ENCODE measurements at places on chromosomes 1 and 21.

GRCh38 chr1:67614511-67614934 is 70.5 kb upstream of the GADD45A start:
- DNase-seq = no peak

DNA sequence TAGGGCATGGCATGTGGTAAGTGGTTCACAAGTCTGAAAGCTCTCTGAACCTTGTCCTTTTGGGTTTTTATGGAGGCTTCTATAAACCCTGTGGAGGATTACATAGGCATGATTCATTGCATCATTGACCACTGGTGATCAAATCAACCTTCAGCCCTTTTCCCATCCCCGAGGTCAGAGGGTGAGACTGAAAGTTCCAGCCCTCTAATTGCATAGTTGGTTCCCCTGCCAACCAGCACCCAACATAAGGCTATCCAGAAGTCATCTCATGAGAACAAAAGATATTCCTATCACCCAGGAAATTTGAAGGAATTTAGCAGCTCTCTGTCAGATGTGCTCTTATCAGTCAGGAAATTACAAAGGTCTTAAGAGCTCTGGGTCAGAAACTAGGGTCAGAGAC is 89.5 kb upstream of the ARTN start:
- no peak for DNase-seq

GRCh38 chr1:21937034-21937371 is at the start of gene HSPG2:
HSPG2 (minus strand) TSS chr1:21937310; CDS start chr1:21937217, 93 bp downstream.
- no peak for DNase-seq

DNA sequence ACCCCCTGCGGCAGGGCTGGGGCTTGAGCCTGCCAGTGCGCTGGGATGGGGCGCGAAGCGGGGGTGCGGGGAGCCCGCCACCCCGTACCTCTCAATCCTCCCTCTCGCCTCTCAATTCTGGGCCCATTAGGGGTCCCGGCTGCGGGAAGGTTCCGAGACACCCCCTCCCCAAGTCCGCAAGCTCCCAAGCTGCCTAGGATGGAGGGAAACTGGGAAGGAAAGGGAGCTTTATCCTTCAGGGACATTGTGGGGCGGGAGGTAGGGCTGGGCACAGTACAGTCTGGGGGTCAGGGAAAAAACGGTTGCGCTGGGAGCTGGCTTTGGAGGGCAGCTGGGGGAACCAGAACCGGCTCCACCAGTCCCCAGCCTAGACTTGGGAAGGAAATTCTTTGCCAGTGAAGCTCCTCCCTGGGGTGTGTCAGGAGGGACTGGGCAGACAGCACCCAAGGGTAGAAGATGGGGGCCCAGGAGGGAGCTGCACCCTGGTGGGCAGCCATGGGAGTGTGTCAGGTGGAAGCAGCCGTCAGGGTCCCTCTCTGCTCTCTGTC is 904 bp downstream of the GJB3 start:
- no peak for DNase-seq

DNA sequence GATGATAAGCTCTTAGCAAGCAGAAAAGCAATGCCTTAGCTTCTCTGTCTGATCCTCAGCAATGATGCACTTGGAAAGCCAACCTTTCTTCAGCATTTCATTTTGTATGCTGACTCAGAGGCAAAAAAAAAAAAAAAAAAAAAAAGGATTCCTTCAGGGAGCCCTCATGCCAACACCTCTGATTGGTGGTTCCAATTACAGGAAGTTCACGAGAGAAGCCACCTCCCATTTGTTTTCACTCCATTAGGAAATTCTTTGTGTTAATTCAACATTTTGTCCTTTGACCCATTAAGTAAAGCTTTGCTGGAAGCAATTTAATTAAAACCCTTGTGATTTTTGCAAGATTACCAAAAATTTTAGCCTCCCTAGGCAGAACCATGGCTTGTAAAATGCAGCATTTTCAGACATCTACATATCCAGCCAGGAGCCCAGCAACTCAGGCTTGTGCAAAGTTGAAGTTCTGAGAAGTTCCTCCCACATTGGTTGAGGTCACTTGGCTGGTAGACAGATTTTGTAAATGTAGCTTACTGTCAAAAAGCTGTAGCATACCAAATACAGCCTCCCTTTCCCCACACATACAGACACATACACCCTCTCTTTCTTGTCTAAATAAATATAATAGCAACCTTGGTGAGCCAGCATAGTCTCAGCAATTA is 27.1 kb upstream of the VTCN1 start:
- no peak for DNase-seq

- DNase-seq = no peak
Observed at GRCh38 chr21:28522014-28522799, 470.5 kb downstream of the LTN1 start.

- DNase-seq = no peak
Observed at GRCh38 chr1:208641579-208642280, 397.5 kb upstream of the PLXNA2 start.

- no peak for DNase-seq
Observed at GRCh38 chr1:41537251-41537650, 52.8 kb upstream of the EDN2 start.

DNA sequence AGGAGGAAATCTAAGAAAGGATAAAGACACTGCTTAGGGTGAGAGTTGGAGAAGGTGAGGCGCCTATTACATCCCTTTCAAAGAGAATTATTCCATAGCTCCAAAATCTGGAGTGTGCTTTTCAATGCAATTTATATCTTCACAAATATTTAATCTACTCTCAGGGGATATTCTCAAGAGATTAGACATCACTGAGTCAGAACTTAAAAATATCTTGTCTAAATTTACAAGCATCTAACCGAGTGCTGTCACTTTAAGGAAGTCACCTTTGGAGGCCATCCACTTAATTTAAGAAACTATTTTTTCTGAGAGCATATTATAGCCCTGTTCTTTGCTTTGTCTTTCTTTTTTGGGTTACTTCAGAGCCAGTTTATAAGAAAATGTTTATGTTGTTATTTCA is 134.6 kb downstream of the TNFSF18 start:
- no peak for DNase-seq

DNA sequence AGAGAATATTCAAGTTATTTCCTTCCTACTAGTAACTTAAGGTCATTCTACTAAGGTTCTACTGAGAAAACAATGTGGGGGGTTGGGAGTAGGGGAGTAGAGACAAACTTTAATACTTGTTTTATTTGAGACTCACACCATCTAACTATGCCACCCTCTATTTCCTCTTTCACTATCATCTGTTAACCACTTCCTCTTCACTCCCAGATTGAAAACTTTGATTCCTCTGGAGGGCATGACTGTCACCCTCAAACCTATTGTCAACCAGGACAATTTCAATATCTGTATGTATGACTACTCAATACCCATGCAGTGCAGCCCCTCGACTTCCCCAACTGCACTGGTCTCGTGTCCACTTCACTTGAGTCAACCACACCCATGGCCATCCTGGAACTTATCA is 165.6 kb upstream of the POGK start:
- DNase-seq = no peak

- no peak for DNase-seq
Observed at GRCh38 chr1:177020851-177021589, 143.5 kb downstream of the ASTN1 start.

DNA sequence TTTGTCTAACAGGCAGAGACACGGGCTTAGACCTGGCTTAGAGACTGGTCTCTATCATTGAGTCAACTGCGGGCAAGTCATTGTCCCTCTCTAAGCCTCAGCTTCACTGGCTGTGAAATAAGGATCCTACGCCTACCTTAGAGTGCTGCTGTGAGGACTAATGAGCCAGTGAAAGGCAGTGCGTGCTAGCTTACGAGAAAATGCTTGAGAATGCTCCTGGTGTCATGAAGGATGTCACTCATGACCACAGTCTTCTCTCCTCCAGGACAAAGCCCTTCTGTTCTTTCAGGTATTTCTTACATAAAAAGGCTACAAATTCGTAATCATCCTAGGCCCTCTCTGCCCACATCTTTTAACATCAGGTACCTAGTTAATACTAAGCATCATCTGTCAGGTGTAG is 16.5 kb upstream of the A3GALT2 start:
- DNase-seq = no peak

DNA sequence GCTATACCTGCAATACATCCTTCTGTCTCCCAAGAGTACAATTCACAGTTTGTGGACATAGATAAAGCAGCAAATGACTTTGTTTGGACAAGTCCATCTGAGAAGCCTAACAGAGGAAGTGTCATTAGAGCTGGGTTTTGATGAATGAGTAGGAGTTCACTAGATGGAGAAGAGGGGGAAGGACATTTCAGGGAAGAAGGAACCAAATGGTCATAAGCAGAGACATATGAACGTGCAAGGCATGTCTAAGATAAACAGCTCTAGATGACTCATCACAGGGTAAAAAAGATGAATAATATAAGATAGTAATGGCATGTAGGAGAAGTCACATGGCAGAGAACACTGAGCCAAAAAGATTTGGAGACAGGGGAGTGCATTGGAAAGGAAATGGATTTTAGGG is 54.5 kb downstream of the HMGB4 start:
- DNase-seq = no peak

DNA sequence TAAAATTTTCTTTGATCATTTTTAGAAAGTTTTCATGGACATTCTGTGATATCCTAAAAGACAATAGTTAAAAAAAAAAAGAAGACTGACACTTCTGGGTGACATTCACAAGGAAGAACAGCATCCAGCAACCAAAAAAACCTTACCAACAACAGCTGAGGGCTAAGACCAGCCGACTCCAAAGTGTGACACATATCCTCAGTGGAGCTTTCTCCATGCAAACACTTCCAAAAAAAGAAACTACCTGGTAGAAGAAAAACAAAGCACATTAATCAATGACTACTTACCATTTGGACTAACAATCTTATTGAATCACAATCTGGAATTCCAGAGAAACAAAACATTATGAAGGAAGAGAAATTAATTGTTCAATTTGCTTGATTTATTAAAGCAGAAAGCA is 88.2 kb downstream of the IARS2 start:
- no peak for DNase-seq

- DNase-seq = no peak
Observed at GRCh38 chr1:110580244-110580643, 25.9 kb downstream of the KCNA2 start.

GRCh38 chr1:85135392-85135798 is 65.4 kb downstream of the SYDE2 start:
- DNase-seq = no peak

DNA sequence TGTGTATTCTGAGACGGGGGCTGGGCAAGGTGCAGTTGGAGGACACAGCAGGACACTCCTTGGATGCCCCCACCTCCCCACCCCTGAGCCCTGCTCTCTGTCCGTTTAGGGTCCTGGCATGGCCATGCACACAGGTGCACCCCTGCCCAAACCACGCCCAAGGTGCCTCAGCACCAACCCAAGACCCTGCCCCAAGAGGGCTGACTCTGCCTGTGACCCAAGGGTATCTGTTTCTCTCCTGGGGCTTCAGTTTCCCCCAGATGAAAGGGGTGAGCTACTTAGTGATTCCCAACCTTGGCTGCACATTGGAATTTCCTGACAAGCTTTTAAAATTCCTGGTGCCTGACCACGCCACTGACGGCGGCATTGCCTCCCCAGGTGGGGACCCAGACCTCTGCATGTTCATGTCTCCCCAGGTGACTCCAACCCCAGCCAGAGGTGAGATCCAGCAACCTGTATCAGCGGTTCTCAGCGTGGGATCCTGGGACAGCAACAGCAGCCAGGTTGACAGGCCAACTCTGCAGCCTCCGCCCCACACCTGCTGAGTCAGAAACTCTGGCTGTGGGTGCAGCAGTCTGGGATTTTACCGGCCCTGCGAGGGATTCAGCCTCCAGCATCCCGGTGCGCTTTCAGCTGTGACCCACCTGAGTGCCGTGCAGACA is 483.4 kb downstream of the NPHP4 start:
- DNase-seq = no peak

GRCh38 chr1:189131576-189131975 is 1346.1 kb downstream of the BRINP3 start:
- DNase-seq = no peak

GRCh38 chr1:196308176-196308575 is 300.1 kb downstream of the KCNT2 start:
- no peak for DNase-seq

DNA sequence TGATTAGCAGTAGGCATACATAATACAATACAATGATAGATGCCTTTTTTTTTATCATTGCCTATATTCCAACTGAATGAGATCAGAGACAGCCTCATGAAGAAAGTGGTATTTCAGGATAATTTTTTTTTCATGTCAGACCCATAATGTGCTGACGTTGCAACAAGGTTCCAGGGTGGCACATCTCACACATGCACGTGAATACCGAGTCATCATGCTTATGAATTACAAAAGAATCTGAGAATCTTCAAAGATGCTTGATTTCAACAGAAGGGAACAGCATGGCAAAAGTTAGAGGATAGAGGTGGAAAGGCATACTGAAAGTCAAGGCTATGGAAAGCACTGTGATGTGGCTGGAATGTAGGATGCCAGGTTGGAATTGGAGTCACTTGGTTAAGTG is 5.0 kb upstream of the RNF11 start:
- DNase-seq = no peak

DNA sequence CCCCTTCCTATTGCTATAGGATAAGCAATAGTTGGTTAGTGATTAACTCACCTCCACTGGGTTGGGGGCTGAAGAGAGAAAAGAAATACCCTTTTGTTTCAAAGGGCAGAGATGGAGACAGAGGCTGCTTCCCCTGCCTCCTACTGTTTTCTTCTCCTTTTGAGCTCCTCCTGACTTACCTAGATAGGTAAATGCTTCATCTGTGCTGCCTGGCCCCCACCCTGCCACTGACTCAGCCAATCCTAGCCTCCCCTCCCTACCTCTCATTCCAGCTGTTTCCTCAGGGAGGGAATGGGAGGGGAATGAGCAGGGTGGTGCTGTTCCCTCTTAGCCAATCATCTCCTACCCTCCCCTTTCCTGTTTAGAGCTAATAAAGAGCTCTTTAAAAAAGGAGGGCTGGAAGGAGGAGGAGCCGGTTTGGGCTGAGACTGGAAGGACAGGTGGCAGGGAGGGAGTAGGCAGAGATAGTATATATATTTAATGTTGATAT is at the start of gene C1orf116:
Gene C1orf116, minus strand, starts transcription at position 229 of the 490 bp plus-strand sequence. CDS start 5,158 bp downstream, outside the sequence.
- DNase-seq = no peak

GRCh38 chr1:53503433-53504217 is 44.4 kb downstream of the DMRTB1 start:
- no peak for DNase-seq

GRCh38 chr1:47184090-47184821 is 5.6 kb downstream of the PDZK1IP1 start:
- no peak for DNase-seq

- no peak for DNase-seq
Observed at GRCh38 chr1:74641876-74642275, 31.7 kb downstream of the ERICH3 start.

- no peak for DNase-seq
Observed at GRCh38 chr1:216502528-216503162, 79.4 kb upstream of the USH2A start.

DNA sequence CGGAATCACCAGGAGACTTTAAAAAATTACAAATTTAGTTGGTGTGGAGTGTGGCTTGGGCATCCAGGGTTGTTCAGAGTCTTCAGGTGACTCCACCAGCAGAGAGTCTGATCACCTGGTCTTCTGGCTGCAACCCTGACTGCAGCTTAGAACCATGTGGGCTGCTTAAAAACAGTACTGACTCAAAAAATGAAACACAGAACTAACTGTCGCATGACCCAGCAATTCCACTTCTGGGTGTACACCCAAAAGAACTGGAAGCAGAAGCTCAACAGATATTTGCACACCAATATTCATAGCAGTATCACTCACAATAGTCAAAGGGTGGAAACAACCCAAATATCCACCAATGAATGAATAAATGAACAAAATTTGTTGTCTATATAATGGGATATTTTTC is 17.3 kb downstream of the TLR5 start:
- no peak for DNase-seq

- DNase-seq = no peak
Observed at GRCh38 chr21:33751120-33751519, 108.8 kb downstream of the ITSN1 start.

GRCh38 chr1:151419819-151420218 is 20.4 kb downstream of the PSMB4 start:
- DNase-seq = no peak

- DNase-seq = no peak
Observed at GRCh38 chr1:11885916-11886315, 27.2 kb upstream of the NPPB start.
